ENCODE measurements at places on chromosomes 3 and 15.

GRCh38 chr3:175619369-175619768 is 760.2 kb downstream of the NAALADL2 start:
- DNase-seq = no peak

DNA sequence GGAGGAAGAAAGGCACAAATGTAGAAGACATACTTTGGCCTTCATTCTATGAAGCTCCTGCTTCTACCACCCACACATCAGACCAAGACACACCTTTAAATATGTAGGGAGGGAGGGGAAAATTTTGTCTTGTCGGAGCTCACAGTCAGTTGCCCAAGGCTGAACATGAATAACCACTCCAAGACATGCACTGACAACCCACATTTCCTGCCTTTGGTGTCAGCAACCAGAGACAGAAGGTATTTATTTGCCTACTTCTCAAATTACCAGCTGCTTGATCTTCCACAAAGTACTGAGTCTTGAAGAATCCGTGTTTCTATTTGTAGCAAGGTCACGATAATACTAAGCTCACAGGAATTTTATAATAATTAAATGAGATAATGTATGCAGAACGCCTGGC is 169.7 kb downstream of the KCNMB2 start:
- DNase-seq = no peak

DNA sequence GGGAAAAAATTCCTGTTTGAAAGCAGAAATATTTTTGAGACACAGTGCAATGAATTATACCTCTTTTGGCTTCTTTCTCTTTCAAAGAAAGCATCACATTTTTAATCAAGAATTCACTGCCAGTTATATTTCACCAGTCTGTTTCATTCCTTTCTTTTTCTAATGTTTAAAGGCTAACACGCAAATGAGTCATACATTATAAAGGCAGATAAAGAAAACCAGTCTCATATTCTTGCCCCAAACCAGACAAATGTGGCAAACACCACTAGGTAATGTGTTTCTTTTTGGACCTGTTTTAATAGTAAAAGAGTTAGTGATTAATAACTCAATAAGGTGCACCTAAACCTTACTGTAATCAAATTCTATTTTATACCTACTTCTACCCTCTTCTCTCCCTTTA is 83.8 kb downstream of the PLOD2 start:
- no peak for DNase-seq

- DNase-seq = peak; percentile 26
Observed at GRCh38 chr3:186461141-186461540, 83.0 kb downstream of the CRYGS start.

DNA sequence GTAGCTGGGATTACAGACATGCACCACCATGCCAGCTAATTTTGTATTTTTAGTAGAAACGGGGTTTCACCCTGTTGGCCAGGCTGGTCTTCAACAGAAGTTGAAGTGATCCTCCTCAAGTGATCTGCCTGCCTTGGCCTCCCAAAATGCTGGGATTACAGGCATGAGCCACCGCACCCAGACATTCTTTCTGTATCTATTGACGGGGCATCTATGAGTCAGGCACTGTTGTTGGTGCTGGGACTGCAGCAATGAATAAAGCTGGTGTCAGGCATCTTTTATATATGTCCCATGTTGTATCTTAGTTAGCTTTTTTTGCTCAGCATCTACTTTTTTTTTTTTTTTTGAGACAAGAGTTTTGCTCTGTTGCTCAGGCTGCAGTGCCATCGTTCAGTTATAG is 47.6 kb upstream of the ULK4 start:
- DNase-seq = no peak

DNA sequence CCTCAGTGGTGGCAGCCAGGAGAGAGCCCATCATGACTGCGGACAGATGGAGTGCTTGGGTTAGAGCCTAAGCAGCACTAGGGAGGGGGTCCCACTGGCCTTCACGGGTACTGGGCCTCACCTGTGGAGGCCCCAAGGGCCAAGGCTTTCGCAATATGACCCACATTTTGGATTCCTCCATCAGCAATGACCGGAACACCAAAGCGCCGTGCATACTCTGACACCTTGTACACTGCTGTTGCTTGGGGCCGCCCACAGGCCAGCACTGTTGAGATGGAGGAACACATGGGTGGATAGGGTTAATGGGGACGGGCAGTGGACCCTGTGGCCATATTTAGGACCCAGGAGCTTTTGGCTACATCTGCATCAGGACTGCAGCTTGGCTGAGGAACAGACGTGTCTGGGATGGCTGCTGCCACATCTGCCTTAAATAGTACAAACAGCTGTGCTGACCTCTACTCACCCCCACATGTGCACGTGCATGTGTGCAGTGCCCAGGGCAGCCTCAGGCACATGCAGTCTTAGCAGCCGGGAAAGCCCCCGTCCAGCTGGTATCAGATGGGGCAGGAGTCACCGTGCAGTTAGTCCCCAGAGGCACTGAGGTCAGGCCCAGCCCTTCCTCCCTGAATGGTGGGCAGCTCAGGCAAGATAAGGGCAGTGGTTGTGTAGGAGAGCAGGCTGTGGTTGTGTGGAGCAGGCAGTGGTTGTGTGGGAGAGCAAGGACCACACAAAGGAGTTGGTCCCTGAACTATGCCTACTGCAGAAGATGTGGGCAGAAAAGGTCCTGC is 3.3 kb downstream of the NDUFAF3 start:
- no peak for DNase-seq

- no peak for DNase-seq
Observed at GRCh38 chr15:64850778-64851502, 9.2 kb downstream of the PLEKHO2 start.

DNA sequence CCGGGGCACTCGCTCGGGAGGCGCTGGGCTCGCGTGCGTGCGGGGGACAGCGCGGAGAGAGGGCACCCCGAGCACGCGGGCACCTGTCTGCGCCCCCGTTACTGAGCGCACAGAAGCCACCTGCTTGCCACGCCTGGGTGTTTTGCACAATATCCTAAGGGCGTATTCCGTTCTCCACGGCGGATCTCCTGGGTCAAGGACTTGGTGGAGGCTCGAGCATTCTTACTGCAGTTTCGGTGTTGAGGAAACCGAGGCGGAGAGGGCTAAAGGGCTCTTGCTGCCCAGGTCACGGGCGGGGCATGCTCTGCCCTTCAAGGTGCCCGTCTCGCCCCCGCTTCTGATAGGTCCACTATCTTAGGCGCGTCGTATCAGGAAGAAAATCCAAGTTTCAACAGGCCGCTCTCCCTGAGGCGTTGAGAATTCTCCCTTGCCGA is 526 bp downstream of the GPD1L start:
- DNase-seq = peak; percentile 14

- DNase-seq = no peak
Observed at GRCh38 chr3:141625506-141625905, 112.6 kb upstream of the RNF7 start.

DNA sequence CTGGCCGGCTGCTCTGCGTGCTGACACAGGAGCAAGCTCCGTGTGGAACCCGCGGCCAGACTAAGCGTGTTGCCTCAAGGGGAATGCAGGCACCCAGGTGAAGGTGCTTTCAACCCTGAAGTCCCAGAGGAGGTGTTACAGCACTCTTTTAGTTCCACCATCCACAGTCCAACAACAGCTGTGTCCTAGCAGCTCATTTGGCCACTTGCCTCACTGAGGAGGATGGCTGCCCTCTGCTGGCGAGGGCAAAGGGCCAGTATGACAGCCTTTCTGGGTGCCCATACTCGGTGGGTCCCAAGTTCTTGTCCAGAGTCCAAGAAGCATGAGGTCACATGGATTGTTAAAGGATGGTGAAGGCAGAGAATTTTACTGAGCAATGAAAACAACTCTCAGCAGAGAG is 87.8 kb downstream of the C3orf85 start:
- no peak for DNase-seq

- no peak for DNase-seq
Observed at GRCh38 chr15:66748708-66749035, 46.6 kb downstream of the SMAD6 start.

GRCh38 chr3:152197451-152197850 is 71.3 kb upstream of the MBNL1 start:
- DNase-seq = no peak

- DNase-seq = no peak
Observed at GRCh38 chr15:30001602-30002001, 81.2 kb upstream of the GOLGA8J start.

DNA sequence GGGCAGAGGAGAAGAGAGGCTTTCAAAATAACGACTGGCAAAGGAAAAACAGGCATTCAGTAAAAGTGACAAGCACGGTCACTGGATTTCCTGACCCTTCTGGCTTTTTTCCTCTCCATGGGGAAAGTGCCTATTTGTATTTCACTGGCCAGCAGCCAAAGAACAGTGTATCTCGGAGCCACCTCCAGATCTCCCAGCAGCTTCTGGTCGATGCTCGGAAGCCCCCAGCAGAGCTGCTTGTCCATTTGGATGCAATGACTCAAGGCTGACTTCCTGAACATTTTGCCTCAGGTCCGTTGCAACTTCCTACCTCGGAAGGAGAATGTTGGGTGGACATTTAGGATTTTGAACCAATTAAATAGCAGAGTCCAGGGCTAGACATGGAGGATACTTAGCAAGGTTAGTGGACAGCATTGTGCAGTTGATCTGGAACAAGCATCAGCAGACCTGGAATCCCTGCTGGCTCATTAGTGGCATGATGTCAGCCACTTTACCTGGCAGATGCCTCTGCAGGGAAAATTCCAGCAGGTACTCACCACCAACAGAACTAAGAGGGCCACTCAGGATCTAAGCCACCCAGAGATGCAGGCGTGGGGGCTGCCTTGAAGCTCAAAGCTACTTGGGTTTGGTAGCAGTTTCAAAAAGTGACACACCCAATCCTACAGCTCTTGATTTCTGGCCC is 1.1 kb downstream of the FAM107A start:
- no peak for DNase-seq

- no peak for DNase-seq
Observed at GRCh38 chr3:124788254-124788745, 58.0 kb downstream of the UMPS start.

- no peak for DNase-seq
Observed at GRCh38 chr3:117666325-117666724, 956.7 kb downstream of the TUSC7 start.

DNA sequence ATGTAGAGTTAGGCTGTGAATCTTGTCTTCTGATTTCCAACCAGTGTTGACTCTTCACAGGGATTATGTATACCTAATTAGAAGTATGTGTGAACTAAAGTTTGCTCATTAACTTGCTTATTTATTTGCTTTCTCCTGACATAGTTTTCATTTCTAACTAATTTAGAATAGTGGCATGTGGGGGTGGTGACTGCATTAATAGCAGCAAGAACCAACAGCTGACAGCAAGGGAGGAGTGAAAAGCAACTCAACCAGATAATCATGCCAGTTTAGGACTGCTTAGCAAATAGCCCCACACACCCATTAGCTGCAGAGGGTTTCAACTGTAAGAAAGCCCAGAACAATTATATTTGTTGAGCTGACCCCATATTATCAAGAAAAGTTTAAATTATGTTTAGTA is 3.8 kb downstream of the ST3GAL6 start:
- DNase-seq = no peak

DNA sequence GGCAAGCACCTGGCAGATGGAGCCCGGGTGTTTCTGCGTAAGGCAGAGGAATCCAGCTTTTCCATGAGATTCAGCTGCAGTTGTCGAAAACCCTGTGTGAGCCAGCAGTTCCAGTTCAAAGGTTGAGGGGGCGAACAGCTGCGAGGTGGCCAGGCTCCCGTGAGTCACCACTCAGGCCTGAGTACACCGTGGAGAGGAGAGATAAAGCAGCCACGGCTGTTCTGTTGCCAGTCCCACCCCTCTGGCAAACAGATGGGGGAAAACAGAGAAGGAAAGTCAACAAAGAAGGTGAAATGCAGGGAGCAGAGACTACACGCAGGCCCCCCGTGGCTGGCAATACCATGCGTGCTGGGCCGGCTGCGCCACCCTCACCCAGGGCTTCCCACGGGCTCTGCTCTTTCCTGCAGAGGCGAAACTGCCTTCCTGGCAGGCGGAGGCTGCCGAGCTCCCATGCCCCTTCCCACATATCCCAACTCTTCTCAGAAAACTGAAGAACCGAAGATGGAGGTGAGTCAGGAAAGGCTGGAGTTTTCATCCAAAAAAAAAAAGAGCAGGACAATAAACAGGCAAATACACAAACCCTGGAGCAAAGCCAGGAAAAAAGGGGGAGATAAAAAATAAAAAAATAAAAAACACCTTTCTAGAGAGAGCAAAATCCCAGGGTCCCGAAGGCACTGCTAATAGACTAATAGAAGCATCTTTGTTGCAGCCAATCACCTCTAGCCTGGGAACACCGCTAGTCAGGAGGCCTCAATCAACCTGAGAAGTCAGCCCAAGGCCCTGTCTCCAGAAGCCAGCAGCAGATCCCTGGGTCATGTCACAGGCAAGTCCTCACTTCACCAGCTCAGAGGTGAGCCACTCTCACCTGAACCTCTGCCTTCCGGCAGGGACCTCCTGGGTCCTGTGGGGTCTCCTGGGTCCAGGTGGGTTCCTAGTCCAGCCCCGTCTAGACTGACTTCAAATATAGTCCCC is 37.7 kb downstream of the FAM174B start:
- no peak for DNase-seq

- no peak for DNase-seq
Observed at GRCh38 chr3:139473155-139473771, 3.1 kb downstream of the RBP2 start.

- peak; percentile 23 for DNase-seq
Observed at GRCh38 chr3:123448536-123449101, at the start of gene ADCY5. Gene ADCY5, minus strand, starts transcription at chr3:123449090. Its CDS starts 545 bp downstream, at chr3:123448545.

DNA sequence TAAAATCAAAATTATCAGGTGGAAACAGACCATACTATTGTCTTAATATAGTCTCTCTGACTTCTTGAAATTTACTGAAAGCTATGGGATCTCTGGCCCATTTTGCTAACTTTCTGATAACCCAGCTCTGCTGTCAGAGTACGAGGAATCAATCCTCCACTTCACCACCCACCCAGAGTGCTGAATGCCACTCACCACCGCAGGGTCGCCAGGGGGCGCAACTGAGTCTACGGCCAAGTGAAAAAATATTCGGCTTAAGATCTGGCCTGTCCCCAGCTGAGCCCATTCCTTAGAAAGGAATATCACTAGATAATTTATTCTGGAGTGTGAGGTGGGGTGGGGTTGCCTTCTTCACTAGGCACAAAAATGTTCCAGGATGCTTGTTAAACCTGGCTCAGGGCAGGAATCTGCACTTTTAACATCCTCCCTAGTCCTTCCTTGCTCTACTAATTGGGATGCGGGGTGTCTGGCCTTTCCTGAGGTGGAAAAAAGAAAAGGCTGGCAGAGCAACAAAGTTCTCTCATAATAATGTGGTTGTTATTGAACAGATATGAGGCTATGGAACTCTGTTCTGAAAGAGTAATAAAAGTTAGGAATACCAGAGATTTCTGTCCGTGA is 520.6 kb downstream of the MFSD1 start:
- no peak for DNase-seq

GRCh38 chr15:41921167-41921566 is 27.3 kb upstream of the SPTBN5 start:
- DNase-seq = no peak

- no peak for DNase-seq
Observed at GRCh38 chr15:77160562-77161478, 89.9 kb upstream of the TSPAN3 start.

DNA sequence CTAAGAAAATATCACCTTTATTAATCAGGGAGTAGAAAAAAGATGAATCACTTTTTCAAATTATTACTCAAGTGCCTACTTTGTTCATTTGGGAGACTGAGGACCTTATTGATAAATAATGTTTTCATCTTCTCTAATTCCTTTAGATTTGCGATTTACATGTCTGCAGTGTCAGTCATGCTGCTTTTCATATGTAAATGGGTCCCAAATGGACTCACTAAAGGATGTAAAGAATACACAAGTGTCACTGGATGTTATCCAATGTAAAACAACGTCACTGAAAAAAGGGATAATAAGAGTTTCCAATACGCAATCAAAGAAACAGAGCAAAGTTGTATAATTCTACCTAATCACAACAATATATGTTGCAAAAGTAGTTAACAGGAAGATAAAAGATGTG is 84.9 kb downstream of the TFDP2 start:
- DNase-seq = no peak

- DNase-seq = no peak
Observed at GRCh38 chr3:107600780-107601179, 78.0 kb downstream of the BBX start.
